NCI-H187 treated with DMSO at 0.1 percent for 48 hours (cell line): ENCODE measurements at places on chromosomes 3 and 15.

DNA sequence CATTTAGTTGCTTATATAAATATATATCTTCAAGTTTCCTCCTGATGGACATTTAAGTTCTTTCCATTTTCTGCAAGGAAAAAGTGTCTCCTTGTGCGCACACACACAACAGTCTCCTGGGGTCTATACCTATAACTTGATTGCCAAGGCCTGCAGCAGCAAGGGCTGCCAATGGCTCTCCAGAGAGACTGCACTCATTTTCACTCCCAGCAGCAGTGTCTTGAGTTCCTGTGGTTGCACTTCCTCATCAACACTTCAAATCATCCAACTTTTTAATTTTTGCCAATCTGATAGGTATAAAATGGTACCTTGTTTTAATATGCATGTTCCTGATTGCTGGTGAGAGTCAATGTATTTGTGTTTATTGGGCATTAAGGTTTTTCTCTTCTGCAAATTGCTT, 23.1 kb downstream of the TNFAIP8L3 start:
- DNase-seq: no peak

DNA sequence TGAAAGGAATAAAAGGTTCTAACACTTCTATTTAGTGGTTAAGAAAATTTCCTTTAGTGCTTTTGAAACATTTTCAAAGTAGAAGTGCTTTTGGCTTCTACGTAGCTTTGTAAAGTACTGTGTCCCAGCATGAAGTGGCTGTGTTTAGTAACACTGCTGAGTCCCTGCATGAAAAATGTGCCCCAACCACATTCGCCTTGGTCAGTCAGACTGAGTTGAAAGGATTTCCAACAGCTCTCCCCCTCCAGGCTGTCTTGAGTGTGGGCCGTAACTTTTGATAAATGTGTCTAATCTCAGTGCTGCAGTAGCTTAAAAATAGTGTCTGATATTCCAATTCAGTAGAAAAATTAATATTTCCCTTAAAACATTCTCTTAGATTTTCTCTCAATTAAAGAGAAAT, 115.0 kb downstream of the NR1D2 start:
- DNase-seq: no peak

DNA sequence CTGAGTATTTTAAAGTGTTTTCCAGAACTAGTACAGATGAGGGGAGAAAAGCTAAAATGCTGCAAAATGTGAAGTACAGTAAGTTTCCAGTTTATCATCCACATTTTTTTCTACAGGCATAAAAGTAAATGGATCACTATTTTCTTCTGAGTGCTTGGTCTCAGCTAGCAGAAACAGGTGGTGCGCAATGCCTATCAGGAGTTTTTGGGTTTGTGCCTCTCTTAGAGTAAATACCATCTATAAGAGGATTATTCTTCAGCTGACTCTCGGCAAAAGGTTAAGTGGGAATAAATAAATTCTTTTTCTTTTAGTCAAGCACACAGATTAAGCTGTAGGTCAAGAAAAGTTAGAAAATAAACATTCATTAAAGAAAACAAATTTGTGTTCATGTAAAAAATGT, 1027.7 kb downstream of the PLOD2 start:
- no peak for DNase-seq

DNA sequence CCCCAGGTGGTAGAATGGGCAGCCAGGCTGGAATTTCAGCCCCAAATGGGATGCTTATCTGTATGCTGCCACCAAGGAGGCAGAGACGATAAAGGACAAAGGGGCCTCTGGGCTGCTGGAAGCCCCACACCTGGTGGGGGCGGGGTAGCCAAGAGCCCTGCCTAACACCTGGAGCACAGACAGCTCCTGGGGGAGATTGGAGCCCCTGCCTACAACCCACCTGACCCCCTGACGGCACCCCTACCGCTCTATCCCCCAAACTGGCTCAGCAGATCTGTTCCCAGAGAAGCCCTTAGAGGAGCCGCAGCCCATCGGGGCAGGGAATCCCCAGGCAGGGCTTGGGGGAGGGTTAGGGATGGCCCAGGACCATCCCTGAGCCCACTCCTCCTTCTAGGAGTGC, 15.8 kb upstream of the SEMA3F start:
- no peak for DNase-seq

GRCh38 chr3:120673116-120673515, 8.9 kb downstream of the HGD start:
- DNase-seq: no peak
